ENCODE measurements at places on chromosomes 3 and 15. TPM values are rescaled to one million over a fixed set of nuclear protein-coding genes. Genes with fewer than 3 reads are reported as not detected.

DNA sequence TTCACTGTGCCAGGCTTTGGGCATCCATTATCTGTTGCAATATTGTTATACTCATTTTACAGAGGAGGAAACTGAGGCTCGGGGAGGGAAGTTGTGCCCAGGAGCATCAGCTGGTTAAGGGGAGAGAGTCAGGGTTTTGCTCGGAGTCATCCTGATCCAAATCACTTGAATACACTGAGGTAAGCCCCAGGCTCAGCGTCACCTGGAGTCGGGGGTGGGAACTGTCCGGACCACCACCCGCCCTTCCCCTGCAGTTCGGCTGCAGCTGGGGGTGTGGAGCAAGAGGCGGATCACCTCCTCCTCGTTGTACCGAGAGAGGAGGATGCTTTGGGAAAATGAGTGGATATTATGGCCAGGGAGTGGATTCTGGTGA is 646 bp downstream of the HRH1 start:
- DNase-seq, result no peak

DNA sequence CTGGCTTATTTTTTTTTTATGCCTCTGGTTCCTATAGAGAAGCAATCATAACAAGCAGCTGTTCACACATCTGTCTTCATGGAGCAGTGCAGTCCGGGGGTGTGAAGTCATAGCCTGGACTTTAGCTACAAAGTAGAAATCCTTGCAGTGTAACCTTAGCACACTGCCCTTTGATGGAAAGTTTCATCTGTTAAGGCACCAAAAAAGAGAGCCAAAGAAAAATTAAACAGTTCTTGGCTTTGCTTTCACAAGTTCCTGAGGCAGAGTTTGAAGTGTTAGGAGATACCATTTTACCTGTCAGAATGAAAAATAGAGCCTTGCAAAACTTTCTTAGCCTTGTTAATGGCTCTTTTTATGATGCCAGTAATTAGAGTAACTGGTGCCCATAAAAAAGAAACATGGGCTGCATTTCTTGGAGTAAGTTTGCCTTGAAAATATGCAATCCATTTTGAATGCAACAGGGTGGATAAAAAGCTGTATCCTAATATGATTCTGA is 84.1 kb downstream of the PIK3R4 start:
- DNase-seq, result no peak

- DNase-seq, result peak; percentile 75
These were observed 1.9 kb downstream of the TBC1D2B start for GRCh38 chr15:78075490-78076230.

- DNase-seq, result no peak
These were observed 202.7 kb upstream of the TOPAZ1 start for GRCh38 chr3:44039006-44039405.

DNA sequence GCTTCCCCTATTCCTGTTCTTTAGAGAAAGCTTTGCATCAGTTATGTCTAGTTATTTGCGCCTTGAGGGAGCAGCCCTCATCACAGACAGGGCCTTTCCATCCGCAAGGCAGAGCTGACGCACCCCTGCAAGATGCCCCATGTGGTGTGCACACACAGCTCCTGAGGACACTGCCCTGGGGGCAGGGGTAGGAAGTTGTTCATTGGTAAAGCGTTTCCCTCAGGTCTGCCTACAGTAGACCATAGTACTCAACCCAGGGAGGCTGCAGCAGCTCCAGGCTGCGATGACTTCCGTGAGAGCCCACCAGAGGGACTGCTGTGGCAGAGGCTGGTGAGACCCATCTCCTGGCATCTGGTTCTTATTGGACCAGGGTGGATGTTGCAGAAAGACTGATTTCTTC is 55.1 kb upstream of the PLXNA1 start:
- no peak for DNase-seq

CLDN18 gene
- 140 TPM for polyA plus RNA-seq

- DNase-seq, result no peak
These were observed 23.8 kb upstream of the MYZAP start for GRCh38 chr15:57567891-57568290.

- DNase-seq, result no peak
These were observed 138.7 kb upstream of the LRTM1 start for GRCh38 chr3:55066551-55067047.

GRCh38 chr3:50657816-50658215 is 16.9 kb upstream of the DOCK3 start:
- no peak for DNase-seq

DNA sequence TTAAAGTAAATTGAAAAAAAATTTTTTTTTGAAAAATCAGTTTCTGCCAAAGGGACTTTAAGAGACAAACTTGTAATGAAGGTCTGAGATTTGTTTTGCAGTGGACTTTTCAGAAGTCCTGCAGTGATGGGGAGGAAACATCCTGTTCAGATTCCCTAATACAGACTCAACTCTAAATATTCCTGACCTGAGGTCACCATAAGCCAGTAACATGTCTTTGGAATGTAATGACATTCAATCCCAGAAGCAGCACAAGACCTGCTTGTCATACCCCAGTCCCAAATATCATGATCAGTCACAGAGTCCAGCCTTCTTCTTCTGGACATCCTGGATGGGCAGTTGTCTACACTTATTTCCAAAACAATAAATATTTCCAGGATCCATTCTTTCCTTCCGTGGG is 53.6 kb downstream of the TMEM39A start:
- no peak for DNase-seq

GRCh38 chr3:147403511-147403910 is 2.8 kb downstream of the ZIC4 start:
- DNase-seq, result no peak

DNA sequence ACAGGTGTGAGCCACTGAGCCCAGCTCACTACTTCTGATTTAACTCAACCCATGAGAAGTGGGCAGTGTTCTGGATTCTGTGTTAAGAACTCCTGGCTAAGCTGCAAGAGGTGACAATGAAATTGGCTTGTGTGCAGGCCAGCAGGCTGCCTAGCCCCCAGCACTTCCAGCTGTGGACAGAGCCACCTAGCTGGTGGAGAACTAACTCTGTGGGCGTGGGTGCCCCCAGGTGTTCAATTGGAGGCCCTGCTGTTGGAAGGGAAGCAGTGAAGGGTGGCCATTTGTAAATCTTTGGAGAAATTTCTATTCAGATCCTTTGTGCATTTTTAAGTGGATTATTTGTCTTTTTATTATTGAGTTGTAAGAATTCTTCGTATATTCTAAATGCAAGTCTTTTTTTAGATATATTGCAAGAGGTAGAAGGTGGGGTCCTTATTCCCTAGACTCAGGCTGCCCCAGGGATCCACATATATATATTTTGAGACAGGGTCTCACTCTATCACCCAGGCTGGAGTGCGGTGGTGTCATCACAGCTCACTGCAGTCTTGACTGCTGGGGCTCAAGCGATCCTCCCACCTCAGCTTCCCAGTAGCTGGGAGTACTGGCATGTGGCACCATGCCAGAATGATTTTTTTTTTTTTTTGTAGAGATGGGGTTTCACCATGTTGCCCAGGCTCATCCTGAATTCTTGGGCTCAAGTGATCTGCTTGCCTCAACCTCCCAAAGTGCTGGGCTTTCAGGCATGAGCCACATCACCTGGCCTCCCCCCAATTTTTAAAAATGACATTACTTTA is 7.2 kb upstream of the SCAMP5 start:
- peak; percentile 10 for DNase-seq

DNA sequence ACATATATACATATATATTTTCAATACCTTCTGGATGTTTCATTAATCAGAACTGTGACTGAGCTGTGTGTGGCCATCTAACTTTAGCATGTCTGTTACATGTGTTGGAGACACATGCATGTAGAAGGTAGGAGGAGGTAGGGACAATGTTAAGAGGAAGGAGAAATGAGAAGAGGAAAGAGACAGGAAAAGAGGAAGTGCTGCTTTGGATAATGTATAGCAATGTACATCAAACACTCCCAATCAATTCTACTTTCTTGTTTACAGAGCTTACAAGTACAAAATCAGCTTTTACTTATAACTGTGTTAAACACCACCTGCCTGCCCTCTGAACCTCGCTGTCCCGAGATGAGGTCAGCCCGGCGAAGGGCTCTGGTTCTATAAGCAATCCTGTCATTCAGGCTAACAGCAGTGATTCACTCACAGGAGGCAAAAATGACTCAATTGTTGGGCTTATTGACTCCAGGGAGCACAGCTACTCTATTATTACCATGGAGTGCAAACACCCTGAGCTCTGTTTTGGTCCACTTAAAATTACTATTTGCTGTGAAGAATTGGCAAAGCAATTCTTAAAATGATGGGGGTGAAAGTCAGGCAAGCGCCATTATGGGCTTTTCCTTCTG is 188.9 kb downstream of the MEIS2 start:
- DNase-seq, result no peak

- DNase-seq, result no peak
These were observed 132.1 kb downstream of the FEZF2 start for GRCh38 chr3:62241279-62241678.

DNA sequence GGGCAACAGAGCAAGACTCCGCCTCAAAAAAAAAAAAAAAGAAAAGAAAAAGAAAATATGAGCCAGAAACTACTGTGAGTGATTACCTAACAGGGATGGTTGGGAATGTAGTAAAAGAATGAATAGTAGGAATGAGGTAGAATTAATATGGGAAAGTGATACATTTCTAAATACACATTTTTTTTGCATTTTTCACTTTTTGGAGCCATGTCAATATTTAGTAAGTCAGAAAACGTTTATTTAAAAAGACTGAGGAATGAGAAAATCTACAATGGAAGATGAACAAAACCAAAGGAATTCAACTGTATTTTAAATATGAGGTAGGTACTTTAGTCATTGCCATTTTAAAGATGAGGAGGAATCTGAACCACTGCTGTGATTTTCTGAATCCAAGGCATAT is 817.2 kb upstream of the CADM2 start:
- DNase-seq, result no peak

GRCh38 chr3:193732827-193733226 is 139.8 kb downstream of the OPA1 start:
- DNase-seq, result no peak

GRCh38 chr3:67559029-67559605 is 95.3 kb downstream of the SUCLG2 start:
- no peak for DNase-seq

GRCh38 chr3:152350139-152350538 is 81.4 kb downstream of the MBNL1 start:
- no peak for DNase-seq
